ENCODE measurements at places on chromosomes 7 and 10. TPM values are rescaled to one million over a fixed set of nuclear protein-coding genes. Genes with fewer than 3 reads are reported as not detected.

GRCh38 chr10:78756604-78757343 is 312.0 kb upstream of the ZMIZ1 start:
- DNase-seq: peak; percentile 92

IGF2BP3 gene
- 1.9 TPM for total RNA-seq

- DNase-seq: no peak
These were observed 6.4 kb downstream of the FBH1 start for GRCh38 chr10:5896208-5897052.

CCDC136 gene
- 2.7 TPM for total RNA-seq

CAPZA2 gene
- total RNA-seq: 64.3 TPM

- no peak for DNase-seq
These were observed 80.8 kb downstream of the PPP1R17 start for GRCh38 chr7:31767686-31768358.

- no peak for DNase-seq
These were observed 50.4 kb upstream of the FAM3C start for GRCh38 chr7:121446526-121446925.

- DNase-seq: no peak
These were observed 99.7 kb upstream of the ZEB1 start for GRCh38 chr10:31219306-31219705.

DNA sequence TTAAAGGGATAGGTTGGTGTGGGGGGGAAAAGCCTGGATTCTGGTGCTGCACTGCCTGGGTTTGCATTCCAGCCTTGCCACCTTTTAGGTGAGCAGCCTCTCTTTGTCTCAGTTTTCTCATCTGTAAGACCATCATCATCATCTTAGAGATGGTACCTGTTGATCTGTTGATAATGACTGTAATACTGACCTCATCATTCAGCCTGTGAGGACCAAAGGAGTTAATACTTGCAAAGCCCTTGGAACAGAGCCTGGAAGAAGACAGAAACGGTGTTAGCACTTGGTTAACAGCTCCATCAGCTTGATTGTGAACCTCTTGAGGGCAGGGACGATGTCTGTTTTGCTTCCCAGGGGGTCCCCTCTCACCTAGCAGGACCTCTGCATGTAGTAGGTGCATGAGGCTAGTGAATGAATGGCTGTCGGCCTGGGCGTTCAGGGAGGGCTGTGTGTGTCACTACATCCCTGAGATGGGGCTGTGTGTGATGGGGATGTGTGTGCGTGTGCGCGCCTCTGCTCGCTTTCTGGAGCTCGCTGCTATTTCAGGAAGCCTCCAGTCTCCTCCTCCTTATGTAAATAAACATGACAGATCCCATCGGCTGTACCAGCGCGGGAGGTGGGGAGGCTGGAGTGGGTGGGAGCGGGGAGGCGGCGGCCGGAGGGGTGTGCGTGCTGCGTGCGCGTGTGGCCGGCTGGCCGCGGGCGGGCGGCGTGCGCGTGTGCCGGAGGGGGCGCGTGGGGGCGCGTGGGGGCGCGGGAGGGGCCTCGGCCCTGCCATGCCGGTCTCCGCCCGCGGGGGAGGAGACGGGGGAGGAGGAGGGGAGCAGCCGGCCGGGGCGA is 61.2 kb downstream of the NEURL1 start:
- DNase-seq: no peak

SYT15B gene
- 1.1 TPM for total RNA-seq

GRCh38 chr7:100013328-100013676 is 2.1 kb upstream of the ZKSCAN1 start:
- DNase-seq: no peak

CCDC6 gene
- 83.3 TPM for total RNA-seq

INSIG1 gene
- 73.9 TPM for total RNA-seq

PAX2 gene
- total RNA-seq: not detected

DNA sequence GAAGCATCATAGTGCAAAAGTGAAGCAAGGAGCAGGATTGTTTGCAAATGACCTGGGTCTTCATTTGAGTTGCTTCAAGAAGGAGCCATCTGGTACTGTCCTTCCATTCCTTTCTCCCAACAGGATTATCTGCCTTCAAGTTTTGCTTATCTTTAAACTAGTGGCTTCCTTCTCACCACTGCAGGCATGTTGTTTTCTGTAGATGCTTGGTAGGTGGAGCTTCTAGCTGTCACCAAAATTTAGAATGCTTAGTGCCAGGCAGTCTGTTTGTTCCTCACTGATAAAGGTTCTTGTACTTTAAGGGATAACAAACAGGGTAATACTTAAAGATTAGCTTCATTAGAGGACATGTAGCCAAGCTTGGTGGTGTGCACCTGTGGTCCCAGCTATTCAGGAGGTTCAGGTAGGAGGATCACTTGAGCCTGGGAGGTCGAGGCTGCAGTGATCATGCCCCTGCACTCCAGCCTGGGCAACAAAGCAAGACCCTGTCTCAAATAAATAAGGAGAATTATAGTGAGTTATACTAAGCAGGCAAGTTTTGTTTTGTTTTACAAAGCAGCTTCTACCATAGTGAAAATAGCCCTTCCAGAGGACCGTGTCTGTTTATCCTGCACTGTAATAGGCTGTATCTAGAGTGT is 5.7 kb downstream of the ARL5B start:
- DNase-seq: no peak

DNA sequence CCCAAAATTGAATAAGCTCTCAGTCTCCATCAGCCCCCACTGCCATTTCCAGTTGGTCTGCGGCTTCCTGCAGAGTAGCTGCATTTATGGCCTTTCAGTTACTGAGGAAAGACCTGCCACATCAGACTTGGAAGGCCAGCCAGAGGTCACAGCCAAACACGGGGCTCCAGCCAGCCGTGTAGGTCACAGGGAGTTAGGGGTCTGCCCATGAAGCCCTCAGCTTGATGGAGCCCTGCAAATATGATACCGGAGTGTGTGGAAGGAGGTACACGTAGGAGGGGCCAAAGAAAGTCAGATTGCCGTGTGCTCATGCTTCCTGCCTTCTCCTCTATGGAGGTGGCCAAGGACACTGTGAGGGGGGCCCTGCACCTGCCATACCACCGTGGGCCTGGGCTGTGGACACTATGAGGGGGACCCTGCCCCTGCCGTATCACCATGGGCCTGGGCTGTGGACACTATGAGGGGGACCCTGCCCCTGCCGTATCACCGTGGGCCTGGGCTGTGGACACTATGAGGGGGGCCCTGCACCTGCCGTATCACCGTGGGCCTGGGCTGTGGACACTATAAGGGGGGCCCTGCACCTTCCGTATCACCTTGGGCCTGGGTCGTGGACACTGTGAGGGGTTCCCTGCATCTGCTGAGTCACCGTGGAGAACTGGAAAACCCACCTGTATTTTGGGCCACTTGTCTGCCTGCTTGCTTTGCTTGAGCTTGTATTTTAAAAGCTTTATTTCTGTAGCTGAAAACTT is 335.7 kb upstream of the SHH start:
- DNase-seq: no peak

- DNase-seq: no peak
These were observed 1.1 kb upstream of the TNPO3 start for GRCh38 chr7:129055861-129056464.

GRCh38 chr10:69685426-69685801 is 55.4 kb downstream of the FAM241B start:
- DNase-seq: no peak

DNA sequence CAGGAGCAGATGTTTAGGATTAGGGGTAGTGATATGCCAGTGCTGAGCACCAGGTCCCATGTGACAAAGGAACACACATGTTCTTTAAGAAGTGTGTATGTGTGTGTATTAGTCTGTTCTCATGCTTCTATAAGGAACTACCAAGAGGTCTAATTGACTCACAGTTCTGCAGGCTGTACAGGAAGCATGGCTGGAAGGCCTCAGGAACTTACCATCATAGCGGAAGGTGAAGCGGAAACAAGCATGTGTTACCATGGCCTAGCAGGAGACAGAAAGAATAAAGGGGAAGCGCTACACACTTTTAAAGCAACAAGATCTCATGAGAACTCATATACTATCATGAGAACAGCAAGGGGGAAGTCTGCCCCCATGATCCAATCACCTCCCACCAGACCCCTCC is 22.8 kb upstream of the PDZD8 start:
- DNase-seq: no peak

DNA sequence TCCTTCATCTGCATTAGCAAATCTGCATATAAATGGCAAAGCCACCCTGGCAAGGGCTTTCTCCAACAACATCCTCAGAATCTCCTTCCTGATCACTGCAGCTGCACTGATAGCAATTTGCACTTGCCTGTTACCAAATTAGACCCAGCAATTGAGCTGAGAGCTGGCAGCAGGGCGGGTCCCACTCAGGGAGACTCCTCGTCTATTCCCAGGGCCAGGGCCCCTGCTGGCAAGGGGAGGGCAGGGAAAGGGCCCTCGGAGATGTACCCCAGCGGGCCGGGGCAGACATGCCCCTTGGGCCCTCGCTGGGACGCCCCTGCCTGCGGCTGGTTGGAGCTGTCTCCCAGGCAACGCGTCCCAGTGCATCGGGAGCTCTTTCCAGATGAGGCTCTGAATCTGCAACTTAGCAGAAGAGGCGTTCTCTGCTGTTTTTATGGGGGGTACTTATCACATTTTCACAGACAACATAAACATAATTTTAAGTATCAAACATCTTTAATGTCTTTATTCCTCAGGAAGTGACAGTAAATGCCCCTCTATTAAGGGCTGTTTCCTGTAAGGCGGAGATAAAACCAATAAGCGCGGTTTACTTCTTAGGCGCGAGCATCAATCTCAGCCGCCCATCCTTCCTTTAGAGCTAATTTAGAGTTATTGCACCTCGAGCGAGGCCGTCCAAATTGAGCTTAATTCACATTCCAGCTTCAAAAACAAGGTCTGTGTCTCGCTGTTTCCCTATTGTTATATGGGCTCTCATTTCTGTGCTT is 249.0 kb upstream of the PPP2R2D start:
- DNase-seq: peak; percentile 33

DNA sequence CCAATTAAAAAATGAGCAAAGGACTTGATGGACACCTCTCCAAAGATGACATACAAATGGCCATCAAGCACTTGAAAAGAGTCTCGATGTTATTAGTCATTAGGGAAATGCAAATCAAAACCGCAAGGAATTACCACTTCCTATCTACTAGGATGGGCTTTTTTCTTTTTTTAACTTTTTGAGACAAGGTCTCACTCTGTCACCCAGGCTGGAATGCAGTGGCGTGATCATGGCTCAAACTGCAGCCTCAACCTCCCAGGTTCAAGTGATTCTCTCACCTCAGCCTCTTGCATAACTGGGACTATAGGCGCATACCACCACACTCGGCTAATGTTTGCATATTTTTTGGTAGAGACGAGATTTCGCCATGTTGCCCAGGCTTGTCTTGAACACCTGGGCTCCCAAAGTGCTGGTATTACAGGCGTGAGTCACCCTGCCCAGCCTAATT is 13.6 kb downstream of the NKX1-2 start:
- no peak for DNase-seq

DNA sequence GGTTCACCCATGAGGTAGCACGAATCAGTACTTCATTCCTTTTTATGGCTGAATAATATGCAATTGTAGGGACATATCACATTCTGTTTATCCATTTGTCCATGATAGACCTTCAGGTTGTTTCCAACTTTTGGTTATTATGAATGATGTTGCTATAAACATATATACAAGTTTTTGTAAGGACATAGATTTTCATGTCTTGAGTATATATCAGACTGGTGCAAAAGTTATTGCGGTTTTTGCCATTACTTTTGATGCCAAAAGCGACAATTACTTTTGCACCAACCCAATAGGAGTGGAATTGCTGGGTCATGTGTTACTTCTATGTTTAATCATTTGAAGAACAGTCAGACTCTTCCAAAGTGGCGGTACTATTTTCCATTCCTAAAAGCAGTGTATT is 361.5 kb downstream of the RPS24 start:
- DNase-seq: no peak

RPEL1 gene
- total RNA-seq: not detected

GRCh38 chr10:99369126-99369525 is 40.0 kb downstream of the CNNM1 start:
- no peak for DNase-seq

DNA sequence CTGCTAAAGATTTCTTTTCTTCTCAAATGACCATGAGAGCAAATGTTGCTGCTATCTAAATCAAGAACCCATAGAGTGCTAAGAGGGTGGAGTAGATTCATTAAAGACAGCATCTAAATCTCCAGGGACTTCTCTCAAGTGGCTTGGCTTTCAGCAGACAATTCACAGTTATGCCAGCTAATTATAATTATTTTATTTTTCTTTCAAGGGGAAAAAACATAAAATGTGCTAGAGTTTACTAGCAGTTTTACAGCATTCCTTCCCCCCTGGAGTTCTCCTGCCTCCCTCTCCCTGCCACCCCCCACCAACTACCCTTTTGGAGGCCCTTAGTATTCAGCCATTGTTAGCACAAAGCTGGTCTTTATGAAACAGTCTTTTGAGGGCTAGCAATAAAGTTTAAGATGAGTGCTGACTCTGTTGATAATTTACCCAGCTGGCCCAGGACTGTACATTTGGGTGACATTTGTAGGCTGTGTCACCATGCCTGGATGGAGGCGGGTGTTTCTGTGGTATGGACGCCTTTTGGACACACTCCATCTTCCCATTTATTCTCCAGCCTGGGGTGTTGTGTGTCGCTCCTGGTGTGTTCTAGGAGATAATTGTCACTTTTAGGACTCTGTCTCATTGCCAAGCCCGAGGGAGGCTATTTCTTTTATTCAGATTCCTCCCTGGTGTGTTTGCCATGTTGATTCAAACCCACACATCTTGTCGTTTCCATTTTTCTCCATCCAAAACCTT is 160.2 kb downstream of the CREB5 start:
- DNase-seq: no peak

DNA sequence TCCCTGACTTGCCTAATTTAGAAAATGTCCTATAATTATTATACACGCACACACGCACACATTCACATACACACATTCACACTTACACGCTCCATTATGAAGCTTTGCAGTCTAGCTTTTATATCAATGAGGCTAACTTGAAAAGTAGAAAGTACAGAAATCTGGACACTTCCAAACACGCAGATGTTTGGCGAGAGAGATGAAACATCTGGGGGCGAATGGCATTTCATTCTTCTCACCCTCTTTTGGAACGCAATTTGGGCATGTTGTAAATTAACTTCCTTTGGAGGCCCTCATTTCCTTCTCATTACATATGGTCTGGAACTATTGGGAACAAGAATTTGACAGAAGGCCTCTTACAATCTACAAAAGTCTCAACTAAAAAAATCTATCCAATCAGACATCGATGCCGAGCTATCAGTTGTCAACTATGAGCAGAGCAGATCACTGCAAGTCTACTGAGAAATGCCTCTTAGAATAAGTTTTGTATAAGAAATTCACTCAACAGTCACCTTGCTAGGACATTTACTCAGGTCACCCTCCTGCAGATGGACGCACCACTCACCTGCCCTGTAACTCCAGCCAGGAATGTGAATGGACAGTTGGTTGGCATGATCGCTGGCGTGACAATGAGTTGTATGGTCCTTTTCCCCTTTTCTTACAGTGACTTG is 115.2 kb upstream of the ADAM12 start:
- DNase-seq: no peak

CPED1 gene
- total RNA-seq: 5.6 TPM

- DNase-seq: no peak
These were observed 25.4 kb downstream of the CYP2C9 start for GRCh38 chr10:94963901-94964300.

- DNase-seq: no peak
These were observed 424.1 kb upstream of the NPVF start for GRCh38 chr7:25652366-25652765.

GRCh38 chr7:41809529-41809939 is 106.6 kb upstream of the INHBA start:
- no peak for DNase-seq

All from suprapubic skin (tissue), 4 donors.